ENCODE measurements at places on chromosomes 1 and 21.

DNA sequence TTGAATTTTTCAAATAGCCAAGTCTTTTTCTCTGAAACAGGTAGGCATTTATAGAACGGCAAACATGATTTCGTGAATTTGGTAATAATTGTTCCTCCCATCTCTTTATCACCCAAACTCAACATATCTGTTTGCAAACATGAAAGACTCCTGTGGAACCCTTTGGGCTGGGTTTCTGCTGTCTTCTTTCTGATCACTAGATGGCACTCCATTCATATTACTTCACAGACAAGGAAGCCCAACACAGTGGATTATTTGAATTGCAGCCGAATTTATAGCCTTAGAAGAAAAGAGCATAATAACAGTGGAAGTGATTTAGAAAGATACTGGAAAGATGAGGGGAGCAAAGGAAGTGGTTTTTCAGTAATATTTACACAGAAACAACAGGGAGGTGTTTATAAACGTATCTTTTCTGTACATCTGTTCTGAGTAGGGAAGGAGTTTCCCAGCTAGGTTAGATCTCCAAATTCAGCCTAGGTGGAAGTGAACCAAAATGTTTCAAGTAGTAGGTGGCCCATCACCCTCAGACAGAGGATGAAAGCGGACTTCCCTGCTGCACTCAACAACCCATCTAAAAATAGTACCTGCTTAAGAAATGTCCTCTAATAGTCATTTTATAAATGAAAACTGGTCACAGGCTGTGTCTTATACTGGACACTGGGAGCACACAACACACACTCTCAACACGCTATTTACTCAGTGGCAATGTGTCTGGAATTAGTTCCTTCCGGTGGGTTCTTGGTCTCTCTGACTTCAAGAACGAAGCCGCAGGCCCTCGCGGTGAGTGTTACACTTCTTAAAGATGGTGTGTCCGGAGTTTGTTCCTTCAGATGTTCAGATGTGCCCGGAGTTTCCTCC, 67.6 kb downstream of the MAP3K21 start:
- DNase-seq, result peak; percentile 42

- no peak for DNase-seq
Measured at GRCh38 chr1:210292231-210292871, 36.4 kb upstream of the HHAT start.

DNA sequence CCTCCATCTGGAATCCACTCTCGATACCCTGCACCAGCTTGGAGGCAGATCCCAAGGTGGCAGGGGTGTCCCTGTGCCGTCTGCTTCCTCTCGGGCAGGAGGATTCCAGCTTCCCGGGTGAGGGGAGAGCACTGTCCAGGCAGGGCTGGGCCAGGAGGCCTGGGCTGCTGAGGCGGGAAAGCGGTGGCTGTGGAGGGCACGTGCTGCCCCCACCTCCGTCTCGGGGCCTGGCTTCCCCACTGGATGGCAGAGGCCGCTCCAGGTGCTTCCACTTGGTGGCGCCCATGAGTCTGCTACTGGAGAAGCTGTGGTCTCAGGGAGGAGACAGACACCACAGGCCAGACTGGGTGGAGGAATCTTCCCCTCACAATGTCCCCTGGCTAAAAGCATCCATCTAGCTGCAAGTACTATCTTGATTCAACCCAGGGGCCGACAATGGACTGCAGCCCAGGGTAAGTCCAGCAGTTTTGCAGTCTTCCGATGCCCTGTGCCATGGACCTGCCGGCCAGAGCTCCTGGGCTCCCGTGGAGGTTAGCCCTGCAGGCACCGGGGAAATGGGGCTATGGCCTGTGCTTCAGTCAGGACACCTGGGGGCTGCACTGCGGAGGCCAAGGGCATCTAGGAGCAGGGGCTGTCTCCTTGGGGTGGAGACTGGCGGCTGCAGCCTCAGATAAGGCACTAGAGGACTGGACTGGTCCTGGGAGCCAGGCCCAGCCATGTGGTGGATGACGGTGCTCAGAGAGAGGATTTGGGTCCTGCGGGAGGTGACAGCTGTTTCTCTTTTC, 41.3 kb upstream of the EIF4G3 start:
- peak; percentile 77 for DNase-seq

GRCh38 chr1:53715478-53715877, 23.5 kb downstream of the GLIS1 start:
- DNase-seq, result peak; percentile 64

DNA sequence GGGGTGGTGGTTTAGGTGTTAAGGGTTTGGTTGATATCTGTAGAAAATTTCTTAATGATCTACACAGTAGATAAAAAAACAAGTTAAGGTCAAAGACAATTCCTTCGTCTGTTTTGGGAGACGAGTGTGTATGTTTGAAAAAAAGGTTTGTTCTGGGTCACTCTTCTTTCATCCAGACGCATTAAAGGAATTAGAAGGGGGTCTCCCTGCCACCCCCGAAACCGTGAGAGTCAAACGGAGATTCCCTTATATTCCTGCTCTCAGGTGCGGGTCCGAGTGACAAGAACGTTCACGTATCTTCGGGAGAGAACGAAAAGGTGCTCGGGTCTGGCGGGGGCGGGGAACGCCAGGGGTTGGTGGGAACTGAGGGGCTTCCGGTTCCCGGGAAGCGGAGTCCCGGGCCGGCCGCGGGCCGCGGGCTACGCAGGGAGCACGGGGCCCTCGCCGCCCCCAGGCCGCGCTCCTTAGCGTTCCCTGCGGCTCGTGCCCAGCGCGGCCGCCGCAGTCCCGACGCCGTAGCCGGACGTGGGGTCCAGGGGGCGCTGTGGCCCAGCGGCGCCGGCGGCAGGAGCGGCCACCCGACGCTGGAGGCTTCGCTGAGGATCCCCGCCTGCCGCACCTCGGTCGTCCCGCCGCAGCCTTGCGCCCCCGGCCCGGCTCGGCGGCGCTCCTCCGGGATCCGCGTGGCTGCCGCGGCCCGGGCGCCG, at the start of gene ZFYVE9:
ZFYVE9 (plus strand) TSS at position 577 of the 707 bp plus-strand sequence. CDS start 91,118 bp downstream, outside the sequence.
- peak; percentile 80 for DNase-seq

- no peak for DNase-seq
Measured at GRCh38 chr1:191695865-191696264, 462.4 kb upstream of the RGS18 start.

GRCh38 chr1:245605480-245606156, 450.8 kb downstream of the KIF26B start:
- DNase-seq, result no peak

DNA sequence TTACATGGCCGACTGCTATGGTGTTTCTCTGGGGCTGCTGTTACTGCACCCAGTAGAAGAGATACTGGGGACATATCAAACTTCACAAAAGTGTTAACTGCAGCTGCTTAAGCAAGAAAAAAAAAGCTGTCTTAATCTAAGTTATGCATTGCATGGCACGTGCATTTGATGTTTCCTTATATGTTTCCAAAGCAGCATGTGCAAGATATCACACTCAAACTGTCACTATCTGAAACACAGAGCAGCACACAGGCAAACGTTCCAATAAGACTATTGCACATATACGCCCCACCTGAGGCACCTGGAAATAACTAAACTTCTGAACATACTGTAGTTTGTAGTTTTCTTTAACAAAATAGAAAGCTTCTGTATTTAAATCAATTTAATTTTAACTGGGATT, 671.4 kb upstream of the ADGRL2 start:
- no peak for DNase-seq

GRCh38 chr1:3669971-3670431, 17.7 kb downstream of the TP73 start:
- DNase-seq, result no peak

DNA sequence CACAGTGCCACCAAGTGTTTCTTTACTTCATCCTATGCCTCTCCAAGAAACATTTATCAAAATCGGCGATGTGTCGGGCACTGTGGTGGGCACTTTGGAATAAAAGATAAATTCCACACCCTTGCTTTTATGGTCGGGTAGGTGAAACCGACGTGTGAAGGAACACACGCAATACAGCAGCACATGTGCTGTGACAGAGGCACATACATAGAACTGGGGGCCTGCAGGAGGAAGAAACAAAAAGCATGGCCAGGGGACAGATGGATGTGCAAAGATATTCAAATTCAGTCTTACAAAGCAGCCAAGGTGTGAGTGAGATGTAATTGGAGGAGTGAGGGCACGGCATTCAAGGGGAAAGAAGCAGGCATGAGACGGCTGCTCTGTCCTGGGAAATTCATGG, 282.0 kb downstream of the PBX1 start:
- DNase-seq, result no peak

- DNase-seq, result no peak
Measured at GRCh38 chr1:94093996-94094395, 27.0 kb downstream of the ABCA4 start.

- DNase-seq, result no peak
Measured at GRCh38 chr1:223731133-223731770, 18.9 kb downstream of the CAPN2 start.

- DNase-seq, result no peak
Measured at GRCh38 chr21:27380303-27380702, 413.4 kb upstream of the ADAMTS5 start.

DNA sequence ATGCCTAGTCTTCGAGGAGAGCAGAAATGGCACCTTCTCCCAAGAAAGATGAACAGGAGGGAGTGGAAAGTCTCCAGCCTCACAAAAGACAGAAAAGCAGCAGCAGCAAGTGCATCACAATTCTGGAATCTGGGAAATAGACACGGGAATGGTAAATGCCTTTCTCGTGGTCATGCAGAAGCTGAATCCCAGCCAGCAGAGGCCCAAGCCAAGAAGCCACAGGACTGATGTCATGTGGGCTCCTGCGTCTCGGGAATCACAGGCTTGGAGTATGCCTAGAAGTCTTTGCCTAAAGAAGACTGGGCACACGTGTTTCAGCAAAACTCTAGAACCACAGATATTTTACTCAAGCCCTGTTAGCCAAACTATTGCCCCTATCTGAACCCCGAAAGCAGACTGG, 260.3 kb upstream of the PLD5 start:
- no peak for DNase-seq

- DNase-seq, result no peak
Measured at GRCh38 chr1:64194168-64195080, 9.0 kb upstream of the UBE2U start.

DNA sequence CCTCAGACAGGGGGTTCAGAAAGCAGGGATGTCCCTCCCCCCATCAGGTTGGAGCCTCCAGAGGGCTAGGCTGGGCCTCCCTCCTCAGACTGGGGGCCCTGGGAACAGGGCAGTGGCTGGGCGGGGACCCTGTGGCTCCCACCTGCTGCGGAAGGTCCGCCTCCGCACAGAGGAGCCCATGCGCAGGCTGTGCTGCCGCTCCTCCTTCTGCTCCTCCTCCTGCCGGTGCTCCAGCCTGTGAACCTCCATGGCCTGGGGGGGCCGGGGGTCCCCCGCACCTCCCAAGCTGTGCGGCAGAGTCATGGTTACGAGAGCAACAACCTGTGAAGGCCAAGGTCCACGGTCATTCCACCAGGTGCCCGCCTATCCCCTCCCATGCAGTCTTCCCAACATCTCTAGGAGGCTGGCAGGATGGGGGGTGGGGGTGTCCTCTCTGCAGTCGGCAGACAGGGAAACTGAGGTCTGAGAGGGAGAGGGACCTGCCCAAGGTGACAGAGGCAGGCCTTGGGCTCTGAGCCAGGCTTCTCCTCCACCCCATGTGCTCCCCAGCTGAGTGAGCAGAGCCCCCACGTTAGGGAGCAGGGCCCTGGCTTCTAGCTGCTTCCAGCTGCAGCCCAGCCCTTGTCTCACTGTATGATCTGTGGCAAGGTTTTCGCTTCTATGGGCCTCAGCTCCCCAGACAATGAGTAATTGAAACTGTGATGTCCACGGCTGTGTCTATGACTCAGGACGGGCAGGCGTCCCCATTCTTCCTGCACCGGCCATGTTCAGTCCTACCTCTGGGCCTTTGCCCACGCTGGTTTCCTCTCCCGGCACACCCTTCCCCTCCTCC, 3.4 kb downstream of the MYOM3 start:
- DNase-seq, result no peak

GRCh38 chr1:155052439-155053395, 1.6 kb downstream of the ADAM15 start:
- DNase-seq, result no peak

DNA sequence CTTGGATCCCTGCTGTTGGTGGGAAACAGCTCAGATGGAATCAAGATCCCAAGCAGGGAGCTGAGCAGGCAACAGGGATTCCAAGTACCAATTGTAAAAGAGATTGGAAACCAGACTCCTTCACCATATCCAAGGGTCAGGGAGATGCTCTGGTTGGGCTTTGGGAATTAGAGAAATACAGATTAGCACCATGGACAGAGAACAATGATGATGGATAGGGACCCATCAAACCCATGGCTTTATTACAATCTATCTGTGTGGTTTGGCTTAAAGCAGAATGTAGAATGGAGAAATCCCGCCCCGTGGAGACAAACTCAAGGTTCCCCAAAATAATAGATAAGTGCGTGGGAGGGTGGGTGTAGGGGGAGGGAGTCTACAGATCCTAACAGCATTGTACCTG, 120.7 kb upstream of the CSF3R start:
- no peak for DNase-seq

- no peak for DNase-seq
Measured at GRCh38 chr1:175150596-175151319, 41.8 kb downstream of the KIAA0040 start.

- no peak for DNase-seq
Measured at GRCh38 chr21:43190951-43191350, 22.1 kb downstream of the CRYAA start.

GRCh38 chr1:78301141-78301540, 189.6 kb upstream of the PTGFR start:
- DNase-seq, result no peak

DNA sequence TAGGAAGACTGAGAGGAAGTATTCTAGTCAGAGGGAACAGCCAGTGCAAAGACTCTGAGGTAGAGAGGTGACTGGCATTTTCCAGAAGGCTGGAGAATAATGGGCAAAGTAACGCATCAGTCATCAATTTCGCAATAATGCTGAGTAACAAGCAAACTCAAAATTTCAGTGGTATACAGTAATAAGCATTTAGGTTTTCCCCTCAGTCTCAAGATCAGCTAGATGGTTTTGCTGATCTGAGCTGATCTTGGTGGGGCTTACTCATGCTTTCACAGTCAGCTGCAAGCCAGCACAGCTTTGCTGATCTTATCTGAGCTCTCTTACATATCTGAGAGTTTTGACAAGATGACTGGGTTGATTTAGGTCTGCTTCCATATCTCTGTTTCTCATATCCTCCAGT, 108.7 kb downstream of the TSEN15 start:
- no peak for DNase-seq
